ENCODE measurements at places on chromosomes 12 and 14. TPM values are rescaled to one million over a fixed set of nuclear protein-coding genes. Genes with fewer than 3 reads are reported as not detected.

DNA sequence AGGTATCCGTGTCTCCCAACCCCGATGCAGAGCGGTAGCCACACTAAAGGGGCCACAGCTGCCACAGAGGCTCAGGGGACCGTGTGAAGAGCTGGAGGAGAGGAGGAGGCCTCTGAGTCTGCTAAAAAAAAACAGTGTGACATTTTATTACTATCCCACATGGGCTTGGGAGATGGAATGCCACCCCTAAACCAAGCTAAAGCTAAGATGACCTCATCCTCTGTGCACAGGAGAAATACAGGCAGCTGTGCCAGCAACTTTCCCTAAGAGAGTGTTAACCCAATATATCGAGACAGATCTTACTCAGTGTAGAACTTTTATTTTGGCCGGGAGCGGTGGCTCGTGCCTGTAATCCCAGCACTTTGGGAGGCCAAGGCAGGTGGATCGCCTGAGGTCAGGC is 18.0 kb downstream of the BCL2L14 start:
- no peak for DNase-seq

DNA sequence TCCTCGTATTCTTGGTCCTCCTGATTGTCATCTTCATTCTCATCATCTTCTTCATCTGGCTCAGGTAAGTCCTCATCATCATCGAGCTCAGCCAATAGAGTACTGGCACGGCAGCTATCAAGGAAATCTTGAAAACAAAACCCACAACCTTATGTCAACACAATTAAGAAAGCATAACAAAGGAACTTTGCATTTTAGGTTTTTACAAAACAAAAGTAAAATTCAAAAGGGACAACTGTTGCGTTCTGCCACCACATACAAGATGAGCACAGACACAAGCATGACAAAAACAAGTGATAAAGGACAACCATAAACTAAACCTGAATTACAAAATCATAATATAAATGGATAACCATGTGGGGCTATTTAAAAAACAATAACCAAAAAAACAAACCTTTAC is 84.7 kb downstream of the HECTD1 start:
- DNase-seq, result no peak

GRCh38 chr14:35213143-35213788 is 78.9 kb upstream of the PSMA6 start:
- DNase-seq, result no peak

The RNASE4 gene
- total RNA-seq, result 21.0 TPM

The WNT1 gene
- total RNA-seq, result not detected

All from tongue (tissue), 3 donors.